Activated CD4-positive, alpha-beta T cell treated with anti-CD3 and anti-CD28 coated beads for 4 hours (primary cell): ENCODE measurements at places on chromosomes 5 and 9.

- DNase-seq: no peak
Observed at GRCh38 chr9:69089082-69089481, 53.5 kb downstream of the FXN start.

- no peak for DNase-seq
Observed at GRCh38 chr5:6435356-6435755, 13.3 kb upstream of the UBE2QL1 start.

- no peak for DNase-seq
Observed at GRCh38 chr5:178309271-178310013, 76.8 kb upstream of the PHYKPL start.

GRCh38 chr5:173727839-173728778 is 111.7 kb upstream of the BOD1 start:
- DNase-seq: no peak

DNA sequence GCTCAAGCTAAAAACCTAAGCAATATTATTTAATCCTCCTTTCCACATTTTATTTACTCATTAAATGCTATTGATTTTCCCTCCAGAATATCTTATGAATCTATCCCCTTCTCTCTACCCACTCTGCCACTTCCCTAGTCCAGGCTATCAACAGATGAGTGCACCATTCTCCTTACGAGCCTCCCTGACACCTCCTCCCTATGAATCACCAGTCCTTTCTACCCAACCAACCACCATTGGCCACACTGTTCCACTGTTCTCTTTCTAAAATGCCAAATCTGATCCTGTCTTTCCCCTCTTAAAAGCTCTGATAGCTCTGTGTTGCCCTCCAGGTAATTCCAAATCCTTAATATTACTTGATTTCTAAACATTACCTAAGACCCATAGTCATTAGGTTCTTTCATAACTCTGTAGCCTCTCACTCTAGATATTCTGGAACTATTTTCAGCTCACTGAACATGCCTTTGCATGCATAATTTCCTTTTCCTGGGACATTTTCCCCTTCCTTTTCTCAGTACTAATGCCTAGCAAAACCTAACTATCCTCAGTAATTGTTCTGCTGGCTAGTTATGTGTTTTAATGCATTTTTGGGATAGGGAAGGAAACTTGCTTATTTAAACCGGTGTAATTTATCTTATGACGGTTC is 126.3 kb downstream of the UNC13B start:
- no peak for DNase-seq

GRCh38 chr5:19880458-19880857 is 107.5 kb downstream of the CDH18 start:
- no peak for DNase-seq

DNA sequence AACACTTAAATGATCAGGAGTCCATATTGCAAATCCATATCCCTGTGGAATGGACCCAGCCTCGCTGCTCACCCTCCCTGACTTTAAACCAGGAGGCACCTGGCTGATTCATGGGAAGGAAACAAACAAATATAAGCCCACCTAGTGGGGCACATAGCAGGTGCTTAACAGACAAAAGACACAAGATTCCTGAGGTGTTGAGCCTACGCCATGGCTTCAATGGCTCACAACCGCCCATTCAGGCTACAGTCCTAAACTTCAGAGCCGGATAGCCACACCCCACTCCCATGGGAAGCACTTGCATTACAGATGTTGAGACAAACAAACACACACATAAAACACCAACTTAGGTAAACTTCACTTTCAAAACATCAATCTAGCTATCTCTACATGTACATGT is 359.9 kb downstream of the ICE1 start:
- no peak for DNase-seq

DNA sequence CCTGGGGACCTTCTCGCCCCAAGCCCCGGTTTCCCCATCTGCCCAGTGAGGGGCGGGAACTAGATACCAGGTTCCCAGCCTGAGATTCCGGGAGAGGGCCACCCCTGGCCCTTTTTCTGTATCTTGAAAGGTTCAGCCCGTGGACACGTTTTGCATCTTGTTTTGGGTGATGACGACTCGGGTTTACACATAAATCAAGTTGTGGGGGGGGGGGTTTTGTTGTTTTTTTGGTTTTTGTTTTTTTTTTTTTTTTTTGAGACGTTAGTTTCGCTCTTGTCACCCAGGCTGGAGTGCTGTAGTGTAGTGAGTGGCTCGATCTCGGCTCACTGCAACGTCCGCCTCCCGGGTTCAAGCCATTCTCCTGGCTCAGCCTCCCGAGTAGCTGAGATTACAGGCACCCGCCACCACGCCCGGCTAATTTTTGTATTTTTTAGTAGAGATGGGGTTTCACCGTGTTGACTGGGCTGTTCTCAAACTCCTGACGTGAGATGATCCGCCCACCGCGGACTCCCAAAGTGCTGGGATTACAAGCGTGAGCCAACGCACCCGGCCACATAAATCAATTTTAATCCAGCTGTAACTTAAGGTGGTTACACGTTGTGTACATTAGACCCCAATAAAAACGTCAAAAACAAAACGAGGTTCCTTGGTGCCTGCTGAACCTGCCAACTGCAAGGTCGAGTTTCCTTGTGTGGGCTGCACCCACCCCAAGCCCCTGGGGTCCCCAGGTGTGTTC is 1.1 kb upstream of the BRD3 start:
- DNase-seq: no peak

GRCh38 chr9:136538599-136539426 is 7.0 kb downstream of the NOTCH1 start:
- DNase-seq: peak; percentile 54

- DNase-seq: no peak
Observed at GRCh38 chr9:133581513-133582343, 27.5 kb downstream of the FAM163B start.

DNA sequence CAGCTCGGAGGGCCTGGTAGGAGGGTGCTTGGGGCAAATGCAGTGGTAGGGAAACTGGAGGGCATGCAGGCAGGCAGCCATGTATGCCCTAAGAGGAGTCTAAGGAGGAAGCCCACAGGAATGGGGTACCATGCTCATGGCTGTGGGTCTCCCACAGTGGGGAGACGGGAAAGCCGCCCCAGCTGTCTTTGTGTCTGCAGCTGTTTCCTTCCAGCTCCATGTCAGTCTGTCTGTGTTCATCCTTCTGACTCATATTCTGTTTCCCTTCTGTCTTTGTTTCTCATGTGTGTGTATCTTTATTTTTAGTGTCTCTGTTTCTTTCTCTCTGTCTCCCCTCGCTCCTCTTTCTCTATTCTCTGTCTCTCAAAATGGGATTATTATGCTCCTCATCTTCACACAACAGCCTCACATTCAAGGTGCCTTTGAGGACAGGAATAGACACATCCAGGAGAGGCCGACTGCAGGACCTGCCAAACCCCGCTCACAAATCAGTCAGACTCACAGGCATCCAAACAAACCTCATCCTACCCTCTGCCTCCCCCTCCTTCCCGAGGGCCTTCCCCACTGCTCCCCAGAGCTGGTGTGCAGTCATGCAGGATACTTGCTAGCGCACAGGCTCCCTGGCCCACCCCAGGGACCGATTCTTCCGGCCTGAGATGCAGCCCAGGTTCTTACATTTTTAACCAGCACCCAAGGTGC is 68.4 kb upstream of the RARS1 start:
- no peak for DNase-seq

- no peak for DNase-seq
Observed at GRCh38 chr5:7331131-7331530, 64.8 kb upstream of the ADCY2 start.

DNA sequence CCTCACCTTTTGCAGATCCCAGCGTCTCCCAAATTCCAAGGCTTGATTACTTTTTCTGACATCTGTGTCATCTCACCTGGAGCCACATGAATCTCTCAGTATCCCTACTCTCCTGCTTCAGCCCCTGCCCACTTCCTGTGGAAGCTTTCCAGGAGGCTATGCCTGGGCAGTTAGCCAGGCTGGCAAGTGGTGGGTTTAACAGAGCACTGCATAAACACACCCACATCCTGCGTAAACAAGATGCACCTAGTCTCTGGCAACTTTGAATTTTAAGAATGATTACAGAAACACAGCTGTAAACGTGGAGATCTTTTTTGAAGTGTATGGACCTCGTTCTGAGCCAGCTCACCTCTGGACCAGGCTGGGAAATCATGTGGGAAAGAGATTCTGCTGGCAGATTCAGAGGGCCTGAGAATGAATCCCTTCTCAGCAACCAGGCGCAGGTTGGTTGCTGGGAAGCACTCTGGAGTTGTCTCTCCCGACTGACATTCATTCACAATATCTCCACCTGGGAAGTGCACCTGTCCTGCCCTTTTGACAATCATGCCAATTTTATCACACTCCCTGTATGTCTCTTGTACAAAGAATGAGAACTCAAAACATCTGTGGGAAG is 55.7 kb upstream of the FANCC start:
- DNase-seq: no peak

DNA sequence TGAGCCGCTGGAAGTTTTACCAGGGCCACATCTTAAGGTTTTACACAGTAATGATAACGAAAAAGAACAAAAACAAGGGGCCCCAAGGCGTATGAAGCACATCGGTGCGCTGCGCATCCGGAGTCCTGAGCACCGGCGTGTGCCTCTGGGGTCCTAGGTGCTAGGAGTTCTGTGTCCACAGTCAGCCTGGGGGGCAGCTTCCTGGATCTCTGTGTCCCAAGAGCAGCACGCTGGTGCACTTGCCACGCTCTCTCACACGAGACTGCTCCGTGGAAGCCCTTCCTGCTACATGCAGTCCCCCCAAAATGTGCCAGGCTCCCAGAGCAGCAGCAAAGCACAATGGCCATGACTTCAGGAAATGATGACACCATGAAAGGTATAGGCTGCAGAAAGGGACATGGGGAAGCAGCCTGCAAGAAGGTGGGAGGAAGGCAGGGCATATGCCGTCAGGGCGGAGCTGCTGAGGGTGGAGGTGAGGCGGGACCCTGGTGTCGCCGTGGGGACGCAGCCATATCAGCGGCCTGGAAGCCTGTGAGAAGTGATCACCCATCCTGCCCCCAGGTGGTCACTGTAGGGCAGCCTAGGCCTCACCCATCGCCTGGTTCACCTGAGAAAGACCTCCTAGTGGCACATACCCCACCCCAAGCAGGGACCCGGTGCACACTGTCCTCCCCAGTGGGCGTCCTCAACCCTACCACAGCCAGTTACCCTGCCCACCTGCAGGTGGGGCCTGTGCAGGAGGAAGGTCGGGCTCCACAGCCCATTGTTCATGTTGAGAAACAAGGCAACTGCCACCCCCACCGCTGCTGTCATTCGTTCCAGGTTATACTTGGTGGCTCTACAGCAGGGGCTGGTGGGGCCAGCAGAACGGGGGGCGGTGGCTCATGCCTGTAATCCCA is 23.6 kb upstream of the SLC6A3 start:
- DNase-seq: no peak

- no peak for DNase-seq
Observed at GRCh38 chr5:91946870-91947269, 563.8 kb upstream of the ARRDC3 start.

DNA sequence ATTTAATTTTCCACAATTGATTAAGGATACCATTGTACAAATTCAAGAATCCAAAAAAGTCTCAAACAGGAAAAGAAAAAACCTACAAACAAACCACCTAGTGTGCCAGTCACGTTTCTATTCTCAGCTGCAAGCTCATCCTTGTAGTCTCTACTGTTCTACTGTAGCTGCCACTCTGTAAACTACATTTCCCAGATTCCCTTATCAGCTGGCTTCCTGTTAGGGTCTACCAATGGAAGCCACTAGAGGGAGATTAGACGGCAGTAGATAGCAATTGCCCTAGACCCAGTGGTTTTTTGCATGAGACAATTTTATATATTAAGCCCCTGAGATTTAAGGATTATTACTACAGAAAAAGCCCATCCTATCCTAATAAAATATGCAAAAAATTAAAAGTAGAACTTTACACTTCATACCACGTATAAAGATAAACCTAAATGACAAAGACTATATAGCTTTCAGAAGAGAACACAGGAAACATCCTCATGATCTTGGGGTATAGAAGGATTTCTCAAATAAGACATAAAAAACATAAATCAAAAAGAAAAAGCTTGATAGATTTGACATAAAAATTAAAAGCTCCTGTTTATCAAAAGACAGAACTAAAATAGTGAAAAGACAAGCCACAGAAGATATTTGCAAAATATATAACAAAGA is 37.4 kb downstream of the P4HA2 start:
- DNase-seq: no peak

- DNase-seq: no peak
Observed at GRCh38 chr5:167158588-167158987, 1132.9 kb upstream of the WWC1 start.

- DNase-seq: no peak
Observed at GRCh38 chr5:115463983-115464382, 80.6 kb downstream of the FEM1C start.
